Naive B cell (primary cell): ENCODE measurements at places on chromosomes 16 and 17. TPM values are rescaled to one million over a fixed set of nuclear protein-coding genes. Genes with fewer than 3 reads are reported as not detected.

GRCh38 chr16:84635702-84636101 lies 12.6 kb upstream of the KLHL36 start:
- no peak for DNase-seq

GRCh38 chr17:4959261-4959965 lies 8.2 kb downstream of the SPAG7 start:
- DNase-seq, result no peak

GRCh38 chr17:40348562-40349476 lies 15.7 kb downstream of the GJD3 start:
- DNase-seq, result no peak

DNA sequence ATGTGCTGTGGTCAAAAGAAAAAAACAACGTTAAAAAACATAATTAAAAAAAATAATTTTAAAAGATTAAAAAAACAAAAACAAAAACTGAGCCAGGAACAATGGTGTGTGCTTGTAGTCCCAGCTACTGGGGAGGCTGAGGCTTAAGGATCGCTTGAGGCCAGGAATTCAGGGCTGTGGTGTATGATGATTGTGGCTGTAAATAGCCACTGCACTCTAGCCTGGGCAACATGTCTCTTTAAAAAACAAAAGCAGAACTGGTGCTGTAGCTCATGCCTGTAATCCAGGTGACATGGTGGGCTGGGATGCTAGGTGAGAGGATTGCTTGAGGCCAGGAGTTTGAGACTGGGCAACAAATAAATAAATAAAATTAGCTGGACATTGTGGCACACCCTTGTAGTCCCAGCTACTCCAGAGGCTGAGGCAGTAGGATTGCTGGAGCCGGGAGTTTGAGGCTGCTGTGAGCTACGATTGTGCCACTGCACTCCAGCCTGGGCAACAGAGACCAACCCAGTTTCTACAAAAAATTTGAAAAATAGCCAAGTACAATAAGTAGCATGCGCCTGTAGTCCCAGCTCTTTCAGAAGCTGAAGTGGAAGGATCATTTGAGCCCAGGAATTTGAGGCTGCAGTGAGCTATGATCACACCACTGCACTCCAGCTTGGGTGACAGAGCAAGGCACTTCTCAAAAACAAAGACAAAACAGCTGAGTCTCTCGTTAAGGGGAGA lies 43.6 kb downstream of the NFATC3 start:
- no peak for DNase-seq

The ORMDL3 gene
- polyA plus RNA-seq, result 104 TPM

DNA sequence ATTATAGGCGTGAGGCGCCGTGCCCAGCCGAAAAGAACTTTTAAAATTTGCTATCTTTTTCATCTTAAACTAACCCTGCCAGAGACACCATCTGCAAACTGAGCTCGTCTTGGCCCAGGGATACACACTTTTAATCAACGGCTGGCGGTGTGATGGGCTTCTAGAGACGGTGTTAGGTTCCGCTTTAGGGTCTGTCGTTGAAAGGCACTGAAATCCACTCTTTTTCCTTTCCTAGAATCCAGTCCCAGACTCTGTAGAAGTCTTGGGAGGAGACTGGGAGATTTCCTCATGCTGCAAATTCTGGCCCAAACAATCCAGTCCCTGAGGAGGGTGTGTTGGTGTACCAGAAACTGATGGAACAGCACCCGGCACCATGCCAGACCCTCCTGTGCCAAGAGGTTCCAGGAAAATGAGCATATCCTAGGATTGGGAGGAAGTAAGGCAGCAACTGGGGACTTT lies 52.0 kb upstream of the TEX2 start:
- no peak for DNase-seq
